ENCODE measurements at places on chromosomes 3 and 15. TPM values are rescaled to one million over a fixed set of nuclear protein-coding genes. Genes with fewer than 3 reads are reported as not detected.

Gene TMEM45A
- 38.4 TPM for total RNA-seq

Gene NDN
- 76.3 TPM for total RNA-seq

Gene SCAP
- 28.7 TPM for total RNA-seq

Gene BSN
- 0.29 TPM for total RNA-seq

Gene PHLDB2
- total RNA-seq, result 56.9 TPM

Gene PDIA5
- total RNA-seq, result 30.1 TPM

Gene SOX2
- 0.35 TPM for total RNA-seq

Gene ARPP21
- not detected for total RNA-seq

Gene RHOA
- total RNA-seq, result 442 TPM

Gene HTR3E
- not detected for total RNA-seq

Gene ARNT2
- 0.26 TPM for total RNA-seq

Gene ADAMTS7
- total RNA-seq, result 13.0 TPM

Gene LNP1
- total RNA-seq, result 1.3 TPM

Gene GOLGA6L22
- not detected for total RNA-seq

Gene SLC12A8
- 0.58 TPM for total RNA-seq

Gene PIGX
- total RNA-seq, result 26.4 TPM

Gene ALG1L2
- total RNA-seq, result not detected

Gene B3GNT5
- 23.1 TPM for total RNA-seq

Gene KLHL40
- not detected for total RNA-seq

Gene XCR1
- total RNA-seq, result not detected

GRCh38 chr3:174346571-174346970 lies 512.6 kb upstream of the NAALADL2 start:
- no peak for DNase-seq

GRCh38 chr15:78065284-78065872 lies 12.1 kb downstream of the TBC1D2B start:
- DNase-seq, result peak; percentile 89

GRCh38 chr3:61724183-61724582 lies 162.8 kb downstream of the PTPRG start:
- no peak for DNase-seq

GRCh38 chr15:33915571-33916407 lies 52.5 kb upstream of the CHRM5 start:
- DNase-seq, result no peak

- no peak for DNase-seq
Measured at GRCh38 chr3:189820365-189820720, 189.2 kb downstream of the TP63 start.

- DNase-seq, result no peak
Measured at GRCh38 chr3:148075771-148076716, 621.7 kb upstream of the AGTR1 start.

DNA sequence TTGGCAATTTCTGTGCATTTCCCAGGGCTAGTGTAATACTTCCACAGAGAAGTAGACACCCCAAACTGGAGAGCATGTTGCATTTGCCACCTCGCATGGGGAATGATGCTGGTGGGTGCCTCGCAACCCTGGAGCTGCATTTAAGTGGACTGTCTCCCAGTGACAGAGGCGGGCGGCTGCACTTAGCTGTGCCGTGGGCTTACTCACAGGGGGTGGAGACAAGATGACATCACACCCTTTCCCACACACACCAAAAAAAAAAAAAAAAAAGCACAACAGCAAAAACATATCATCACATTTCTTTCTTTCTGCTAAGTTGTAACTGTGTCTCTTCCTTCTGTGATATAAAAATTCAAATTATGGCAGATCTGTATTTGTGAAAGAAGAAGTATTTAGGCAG lies at the start of gene ABI3BP:
Gene ABI3BP (minus strand): TSS at position 113 of the 400 bp plus-strand sequence. CDS start 37 bp downstream, at position 76.
- peak; percentile 86 for DNase-seq

DNA sequence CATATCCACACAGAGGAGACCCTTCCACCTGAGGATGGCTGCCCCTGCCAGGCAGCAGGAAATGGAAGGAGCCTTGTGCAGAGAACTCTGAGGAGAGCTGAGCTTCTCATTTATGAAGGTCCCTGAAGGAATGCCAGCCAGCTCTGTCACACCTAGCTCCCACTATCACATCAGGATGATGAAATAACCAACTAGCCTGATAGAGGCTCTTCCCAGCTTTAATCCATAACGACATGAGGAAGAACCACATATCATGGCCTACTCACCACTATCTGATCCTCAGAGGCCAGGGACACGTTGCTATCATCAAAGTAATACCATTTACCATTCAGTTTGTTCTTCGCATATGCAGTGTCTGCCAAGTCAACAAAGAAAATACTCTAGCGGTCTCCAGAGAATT lies 1.5 kb upstream of the C3orf62 start:
- no peak for DNase-seq

GRCh38 chr3:88092270-88092669 lies 33.2 kb downstream of the ZNF654 start:
- no peak for DNase-seq

DNA sequence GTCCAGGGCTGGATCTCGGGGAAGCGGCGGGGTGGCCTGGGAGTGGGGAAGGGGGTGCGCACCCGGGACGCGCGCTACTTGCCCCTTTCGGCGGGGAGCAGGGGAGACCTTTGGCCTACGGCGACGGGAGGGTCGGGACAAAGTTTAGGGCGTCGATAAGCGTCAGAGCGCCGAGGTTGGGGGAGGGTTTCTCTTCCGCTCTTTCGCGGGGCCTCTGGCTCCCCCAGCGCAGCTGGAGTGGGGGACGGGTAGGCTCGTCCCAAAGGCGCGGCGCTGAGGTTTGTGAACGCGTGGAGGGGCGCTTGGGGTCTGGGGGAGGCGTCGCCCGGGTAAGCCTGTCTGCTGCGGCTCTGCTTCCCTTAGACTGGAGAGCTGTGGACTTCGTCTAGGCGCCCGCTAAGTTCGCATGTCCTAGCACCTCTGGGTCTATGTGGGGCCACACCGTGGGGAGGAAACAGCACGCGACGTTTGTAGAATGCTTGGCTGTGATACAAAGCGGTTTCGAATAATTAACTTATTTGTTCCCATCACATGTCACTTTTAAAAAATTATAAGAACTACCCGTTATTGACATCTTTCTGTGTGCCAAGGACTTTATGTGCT lies 527 bp downstream of the B2M start:
- no peak for DNase-seq

DNA sequence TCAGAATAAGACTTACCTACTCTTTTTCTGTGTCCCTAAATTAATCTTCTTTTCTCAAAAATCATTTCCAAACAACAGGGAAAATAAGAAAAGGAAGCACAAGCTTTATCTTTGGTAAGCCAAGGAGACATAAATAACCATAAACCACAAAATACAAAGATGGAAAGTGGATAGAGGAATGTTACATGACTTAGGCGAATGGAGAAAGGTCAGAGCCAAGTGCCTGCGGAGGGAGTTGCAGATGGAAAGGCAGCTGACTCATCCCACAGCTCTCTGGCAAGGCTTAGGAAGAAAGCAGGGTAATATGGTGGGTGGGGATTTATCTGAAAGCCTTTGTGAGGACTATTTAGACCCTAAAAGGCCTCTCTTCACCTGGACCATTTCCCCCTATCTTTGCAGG lies 72.8 kb downstream of the GALK2 start:
- DNase-seq, result peak; percentile 24

DNA sequence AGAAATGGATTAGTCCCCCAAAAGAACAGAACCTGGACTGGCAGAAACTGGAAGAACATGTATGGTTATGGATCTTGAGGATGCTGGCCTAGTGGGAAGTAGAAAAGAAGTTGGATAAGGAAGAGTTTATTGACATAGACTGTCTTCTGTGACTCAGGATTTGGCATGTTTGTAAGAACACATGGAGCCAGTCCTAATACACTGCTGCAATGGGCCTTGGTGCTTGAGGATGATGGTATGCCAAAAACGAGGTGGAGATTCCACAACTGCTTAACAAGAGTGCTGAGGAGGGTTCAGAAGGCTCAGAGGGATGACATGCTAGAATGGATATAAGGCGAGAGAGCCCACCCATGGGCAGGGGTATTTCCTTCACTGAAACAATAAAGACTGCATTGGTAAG lies 22.4 kb downstream of the LZTFL1 start:
- DNase-seq, result no peak

- DNase-seq, result no peak
Measured at GRCh38 chr3:45605534-45605933, 11.0 kb downstream of the LIMD1 start.

GRCh38 chr3:177724020-177724638 lies 526.8 kb upstream of the TBL1XR1 start:
- peak; percentile 54 for DNase-seq

- no peak for DNase-seq
Measured at GRCh38 chr15:70045045-70045444, 52.7 kb downstream of the TLE3 start.

- DNase-seq, result peak; percentile 70
Measured at GRCh38 chr3:170811928-170812591, 57.9 kb downstream of the RPL22L1 start.

GRCh38 chr15:41018534-41018933 lies 65.3 kb downstream of the CHAC1 start:
- DNase-seq, result peak; percentile 19

DNA sequence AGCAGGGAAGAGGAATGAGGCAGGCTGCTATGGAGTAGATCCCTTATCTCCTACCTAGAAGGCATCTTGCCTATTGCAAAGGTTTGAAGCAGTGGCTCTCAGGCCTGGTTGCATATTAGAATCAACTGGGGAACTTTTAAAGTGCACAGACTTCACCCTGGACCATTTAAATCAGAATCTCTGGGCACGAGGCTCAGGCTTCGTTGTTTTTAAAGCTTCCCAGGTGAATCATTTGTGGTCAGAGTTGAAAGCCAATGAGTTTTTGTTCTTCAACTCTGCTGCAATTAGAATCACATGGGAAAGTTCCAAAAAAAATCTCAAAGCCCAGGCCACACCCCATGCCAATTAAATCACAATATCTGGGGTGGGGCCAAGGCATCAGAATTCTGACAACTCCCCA lies 773.1 kb downstream of the AGBL1 start:
- no peak for DNase-seq

GRCh38 chr3:193897288-193897687 lies 238.7 kb upstream of the HES1 start:
- peak; percentile 59 for DNase-seq

- DNase-seq, result no peak
Measured at GRCh38 chr3:131079086-131079485, 52.4 kb downstream of the NEK11 start.

DNA sequence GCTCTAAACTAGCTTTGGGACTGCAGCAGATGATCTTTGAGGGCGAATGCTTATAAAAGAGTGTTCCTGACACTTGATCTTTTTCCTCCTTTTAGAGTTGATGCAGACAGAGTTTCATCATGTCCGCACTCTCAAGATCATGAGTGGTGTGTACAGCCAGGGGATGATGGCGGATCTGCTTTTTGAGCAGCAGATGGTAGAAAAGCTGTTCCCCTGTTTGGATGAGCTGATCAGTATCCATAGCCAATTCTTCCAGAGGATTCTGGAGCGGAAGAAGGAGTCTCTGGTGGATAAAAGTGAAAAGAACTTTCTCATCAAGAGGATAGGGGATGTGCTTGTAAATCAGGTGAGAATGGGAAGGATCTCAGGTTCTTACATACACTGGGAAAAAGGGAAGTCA lies 75.7 kb downstream of the KLHL25 start:
- DNase-seq, result no peak

DNA sequence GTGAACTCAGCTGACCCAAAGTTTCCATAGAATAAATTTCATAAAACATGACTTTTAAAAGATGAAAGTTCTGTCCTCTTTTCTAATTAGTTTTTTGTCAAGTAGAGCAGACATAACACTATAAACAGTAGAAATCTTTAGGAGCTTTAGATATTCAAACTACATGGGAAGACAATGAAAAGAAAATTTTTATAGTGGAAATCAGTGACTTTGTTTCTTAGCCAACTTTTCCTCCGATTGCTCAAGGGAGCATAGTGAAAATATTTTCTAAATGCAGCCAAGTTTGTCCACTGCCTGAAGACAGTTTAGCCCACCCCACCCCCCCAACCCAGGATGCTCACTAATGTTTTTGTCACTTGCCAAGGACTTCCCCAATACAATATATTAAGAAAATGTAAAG lies 114.9 kb downstream of the PLD1 start:
- no peak for DNase-seq

DNA sequence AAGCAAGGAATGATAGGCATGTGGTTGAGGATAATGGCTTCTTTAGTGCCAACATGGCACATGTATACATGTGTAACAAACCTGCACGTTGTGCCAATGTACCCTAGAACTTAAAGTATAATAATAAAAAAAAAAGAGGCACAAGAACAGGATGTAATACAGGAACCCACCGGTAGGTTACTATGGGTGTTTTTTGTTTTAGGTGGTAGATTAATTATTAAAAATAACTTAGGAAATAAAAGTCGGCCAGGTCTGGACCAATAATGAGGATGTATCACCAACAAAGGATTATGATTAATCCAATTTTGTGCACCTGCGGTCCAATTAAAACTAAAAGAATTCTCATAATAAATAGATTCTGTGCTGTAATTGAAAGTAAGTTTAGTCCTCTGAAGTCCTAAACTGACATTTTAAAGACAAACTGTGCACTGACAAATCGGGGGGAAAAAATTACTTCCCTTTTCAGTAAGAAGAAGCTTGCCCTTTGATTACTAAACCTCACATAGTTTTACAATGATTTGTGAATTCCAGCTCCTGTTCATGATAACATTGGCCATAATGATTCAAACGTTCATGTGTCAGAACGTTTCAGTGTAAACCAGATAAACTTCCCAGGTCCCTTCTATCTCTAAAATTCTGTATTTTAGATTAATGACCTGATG lies 62.2 kb downstream of the CASR start:
- DNase-seq, result no peak

DNA sequence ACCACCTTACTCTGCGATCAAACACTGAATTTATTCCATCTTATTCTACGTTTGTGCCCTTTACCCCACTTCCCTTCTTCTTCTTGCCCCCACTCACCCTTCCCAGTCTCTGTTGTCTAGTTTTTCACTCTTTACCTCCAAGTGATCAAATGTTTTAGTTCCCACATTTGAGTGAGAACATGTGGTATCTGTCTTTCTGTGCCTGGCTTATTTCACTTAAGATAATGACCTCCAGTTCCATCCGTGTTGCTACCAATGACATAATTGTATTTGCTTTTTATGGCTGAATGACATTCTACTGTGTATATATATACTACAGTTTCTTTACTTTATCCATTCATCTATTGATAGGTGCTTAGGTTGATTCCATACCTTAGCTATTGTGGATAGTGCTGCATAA lies 78.8 kb downstream of the PDCD6IP start:
- DNase-seq, result no peak

GRCh38 chr15:25679492-25679891 lies 183.6 kb downstream of the ATP10A start:
- DNase-seq, result no peak
